GM18507 (cell line): ENCODE measurements at places on chromosomes 6 and 20.

DNA sequence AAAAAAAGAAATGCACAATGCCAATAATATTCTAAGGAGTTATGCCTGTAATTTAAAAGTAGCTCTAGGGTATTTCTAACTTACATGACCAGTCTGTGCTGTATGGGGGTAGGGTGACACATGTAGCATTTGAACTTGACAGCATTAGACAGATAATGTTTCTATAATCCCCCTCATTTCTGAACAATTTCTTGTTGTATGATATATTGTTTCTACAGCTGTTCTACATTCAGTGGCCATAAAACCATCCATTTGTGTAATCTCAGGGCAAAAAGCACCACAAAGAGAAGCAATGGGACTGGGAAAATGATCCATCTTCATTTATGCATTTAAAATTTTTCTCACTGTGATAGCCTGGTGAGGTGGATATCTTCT is 767.8 kb downstream of the TFAP2A start:
- no peak for DNase-seq

DNA sequence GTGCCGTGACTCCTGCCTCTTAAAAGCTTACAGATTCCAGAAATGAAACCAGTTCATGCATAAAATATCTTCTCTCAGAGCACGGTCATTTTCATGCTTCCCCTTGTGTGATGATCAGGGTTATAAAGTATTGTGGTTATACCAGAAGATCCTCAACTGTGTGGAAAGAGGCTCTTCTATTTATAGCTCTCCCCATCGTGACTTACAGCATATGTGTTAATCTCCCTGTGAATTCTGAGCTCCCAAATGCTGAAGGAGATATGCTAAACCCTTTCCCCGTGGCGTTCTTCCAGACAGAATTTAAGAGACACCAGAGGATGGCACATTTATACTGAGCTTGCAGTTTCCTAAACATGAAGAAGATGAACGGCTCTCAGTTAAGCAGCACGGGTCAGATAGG is 158.8 kb downstream of the CDH26 start:
- DNase-seq, result no peak

DNA sequence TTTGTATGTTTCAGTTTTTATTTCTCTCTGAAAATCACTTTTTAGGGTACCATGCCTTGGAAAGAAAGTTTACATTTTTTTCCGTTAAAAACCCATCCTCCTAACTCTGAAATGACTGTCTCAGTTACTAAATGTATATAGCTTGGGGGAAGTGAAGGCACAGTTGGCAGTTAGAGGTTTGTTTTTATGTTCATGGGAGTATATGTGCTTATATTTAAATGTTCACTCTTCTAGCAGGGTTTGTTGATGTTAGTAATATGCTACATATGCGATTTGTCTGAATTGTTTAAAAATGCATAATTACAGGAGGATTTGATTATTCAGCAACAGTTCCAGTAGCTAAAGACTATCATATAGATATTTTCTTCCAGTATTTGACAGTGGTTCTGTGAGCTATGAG is 31.1 kb downstream of the CDKAL1 start:
- no peak for DNase-seq

DNA sequence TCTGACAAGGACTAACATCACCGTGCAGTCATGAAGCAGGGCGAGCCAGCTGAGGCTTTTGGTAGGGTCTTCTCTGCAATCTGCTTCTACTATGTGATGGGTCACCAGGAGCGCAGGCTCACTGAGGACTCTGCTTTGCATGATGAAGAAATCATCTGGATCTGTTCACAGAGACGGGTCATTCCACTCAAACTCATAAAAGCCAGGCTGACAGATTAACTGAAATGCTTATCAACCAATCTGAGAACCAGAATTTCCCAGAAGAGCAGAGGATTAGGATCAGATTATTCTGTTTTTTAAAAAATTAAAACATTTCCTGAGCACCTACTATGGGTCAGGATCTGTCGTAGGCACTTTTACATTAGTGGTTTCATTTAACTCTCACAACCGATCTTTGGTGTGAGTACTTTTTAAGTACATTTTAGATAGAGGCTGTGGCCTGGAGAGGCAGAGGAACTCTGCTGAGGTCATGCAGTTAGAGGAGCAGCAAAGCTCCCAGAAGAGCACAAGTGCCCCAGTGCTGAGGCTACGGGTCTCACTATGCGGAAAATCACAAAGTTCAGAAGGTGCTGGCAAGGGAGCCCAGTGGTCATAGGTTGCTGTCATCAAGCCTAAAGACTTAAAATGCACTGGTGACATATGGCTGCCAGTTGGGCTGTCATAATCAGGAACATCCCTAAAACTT is 109.1 kb downstream of the BACH2 start:
- DNase-seq, result no peak

DNA sequence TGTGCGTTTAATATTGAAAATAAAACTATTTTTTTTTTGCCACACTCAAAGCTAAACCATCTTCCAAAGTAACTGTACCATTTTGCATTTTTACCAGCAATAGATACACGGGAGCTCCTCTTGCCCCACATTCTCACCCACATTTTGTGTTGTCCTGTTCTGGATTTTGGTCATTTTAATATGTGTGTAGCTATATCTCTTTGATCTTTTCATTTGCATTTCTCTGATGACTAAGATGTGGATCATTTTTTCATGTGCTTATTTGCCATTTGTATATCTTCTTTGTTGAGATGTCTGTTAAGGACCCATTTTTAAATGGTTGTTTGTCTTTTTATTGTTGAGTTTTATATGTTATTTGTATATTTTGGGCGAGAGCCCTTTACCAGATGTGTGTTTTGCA is 1543.5 kb downstream of the GRIK2 start:
- DNase-seq, result no peak

DNA sequence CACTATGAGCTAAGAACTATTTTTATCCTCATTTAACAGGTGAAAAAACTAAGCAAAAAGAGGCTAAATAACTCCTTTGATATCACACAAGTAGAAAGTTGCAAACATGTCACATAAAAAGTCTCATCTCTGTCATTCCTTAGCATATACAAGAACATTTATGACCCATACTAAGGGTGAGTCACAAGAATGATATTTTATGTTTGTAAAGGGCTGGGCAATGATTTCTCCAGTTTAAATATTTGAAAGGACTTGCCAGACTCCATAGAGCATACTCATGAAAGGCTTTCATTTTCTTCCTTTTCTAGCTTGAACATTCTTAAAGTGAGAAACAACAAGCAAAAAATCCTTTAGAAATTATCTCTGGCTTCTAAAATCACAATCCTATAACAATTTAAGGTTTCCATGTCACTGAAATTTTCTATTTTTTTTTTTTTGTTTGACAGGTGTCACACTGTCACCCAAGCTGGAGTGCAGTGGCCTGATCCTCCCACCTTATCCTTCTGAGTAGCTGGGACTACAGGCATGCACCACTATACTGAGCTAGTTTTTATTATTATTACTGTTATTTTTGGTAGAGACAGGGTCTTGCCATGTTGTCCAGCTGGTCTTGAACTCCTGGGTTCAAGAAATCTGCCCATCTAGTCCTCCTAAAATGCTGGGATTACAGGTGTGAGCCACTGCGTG is 338.0 kb upstream of the KHDRBS2 start:
- DNase-seq, result no peak

- no peak for DNase-seq
Measured at GRCh38 chr6:30206799-30207618, 6.2 kb downstream of the TRIM26 start.

DNA sequence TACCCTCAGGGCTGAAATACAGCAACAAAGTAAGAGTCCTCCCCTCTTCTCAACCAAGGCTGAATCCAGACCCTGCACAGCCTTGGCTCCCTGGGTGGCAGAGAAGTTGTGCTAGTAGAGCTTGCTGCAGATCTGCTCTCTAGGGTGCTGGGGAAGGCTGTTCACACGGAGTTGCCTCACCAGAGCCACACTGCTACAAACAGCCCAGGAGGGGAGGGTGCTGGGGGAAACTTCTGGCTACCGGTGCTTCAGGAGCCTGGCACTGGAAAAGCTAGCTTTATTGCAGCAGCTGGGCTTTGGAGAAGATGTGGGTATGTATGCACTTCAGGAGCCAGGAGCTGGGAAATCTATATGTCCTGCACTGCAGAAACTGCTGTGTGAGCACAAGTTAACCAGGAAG is 37.6 kb upstream of the SUPT3H start:
- no peak for DNase-seq

DNA sequence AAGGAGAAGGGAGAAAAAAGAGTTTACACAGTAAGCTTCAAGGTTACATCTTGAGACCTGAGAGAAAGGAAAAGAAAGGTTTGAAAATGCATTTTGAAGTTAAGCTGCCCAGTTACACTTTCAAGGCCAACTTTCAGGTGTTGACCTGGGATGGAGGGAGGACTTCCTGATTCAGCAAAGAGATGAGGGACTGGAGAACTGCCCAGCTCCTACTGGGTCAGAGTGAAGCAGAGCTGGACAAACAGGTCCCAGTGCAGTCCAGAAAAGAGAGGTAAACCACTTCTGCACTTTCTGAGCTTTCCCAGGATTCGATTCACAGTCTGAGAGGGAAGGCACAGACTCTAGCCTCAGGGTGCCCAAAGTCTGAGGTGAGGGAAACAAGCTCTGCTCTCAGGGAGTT is 6.0 kb upstream of the TJAP1 start:
- DNase-seq, result no peak

- DNase-seq, result peak; percentile 96
Measured at GRCh38 chr6:37432916-37433656, at the start of gene CMTR1. Gene CMTR1 (plus strand): TSS chr6:37433221. CDS start chr6:37435630, 2,409 bp downstream.

DNA sequence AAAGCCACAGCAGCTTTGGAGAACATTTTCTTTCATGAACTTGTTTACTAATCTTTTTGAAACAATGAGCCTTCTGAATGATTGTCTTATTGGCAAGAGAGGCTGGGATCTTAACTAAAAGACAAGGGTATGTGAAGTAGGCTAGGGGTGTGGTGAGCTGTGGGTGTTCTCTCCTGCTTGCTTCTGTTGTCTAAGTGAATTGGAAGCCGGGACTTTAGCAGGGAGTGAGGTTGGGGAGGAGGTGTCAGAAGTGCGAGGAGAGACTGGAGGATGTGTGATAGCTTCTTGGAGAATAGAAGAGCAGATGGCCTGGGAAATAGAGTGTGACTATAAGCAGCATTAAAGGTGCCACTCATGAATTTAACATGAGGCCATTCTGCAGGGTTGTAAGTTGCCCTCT is 562.8 kb downstream of the UTRN start:
- no peak for DNase-seq

DNA sequence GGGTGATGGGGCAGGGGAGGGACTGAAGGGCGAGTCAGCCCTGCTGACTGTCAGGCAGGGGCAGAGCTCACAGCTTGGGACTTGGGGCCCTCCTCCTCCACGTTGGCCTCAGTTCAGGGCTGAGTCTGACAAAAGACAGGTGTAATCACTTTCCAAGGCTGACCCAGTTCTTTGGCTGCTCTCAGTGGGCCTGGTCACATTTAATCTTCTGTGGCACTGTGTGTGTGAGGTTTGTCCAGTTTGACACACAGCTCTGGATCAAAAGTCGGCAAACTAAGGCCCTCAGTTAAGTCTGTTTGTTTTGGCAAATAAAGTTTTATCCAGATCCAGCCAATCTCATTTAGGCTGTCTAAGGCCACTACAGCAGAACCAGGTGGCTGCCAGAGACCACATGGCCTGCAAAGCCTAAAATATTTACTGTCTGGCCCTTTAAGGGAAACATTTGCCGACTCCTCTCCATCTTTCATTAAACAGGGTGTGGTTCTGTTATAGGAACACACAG is 5.1 kb upstream of the MAP1LC3A start:
- DNase-seq, result no peak

GRCh38 chr6:111663692-111664564 is 58.2 kb upstream of the TRAF3IP2 start:
- no peak for DNase-seq

- no peak for DNase-seq
Measured at GRCh38 chr6:110681543-110682459, 133.5 kb downstream of the CDK19 start.

DNA sequence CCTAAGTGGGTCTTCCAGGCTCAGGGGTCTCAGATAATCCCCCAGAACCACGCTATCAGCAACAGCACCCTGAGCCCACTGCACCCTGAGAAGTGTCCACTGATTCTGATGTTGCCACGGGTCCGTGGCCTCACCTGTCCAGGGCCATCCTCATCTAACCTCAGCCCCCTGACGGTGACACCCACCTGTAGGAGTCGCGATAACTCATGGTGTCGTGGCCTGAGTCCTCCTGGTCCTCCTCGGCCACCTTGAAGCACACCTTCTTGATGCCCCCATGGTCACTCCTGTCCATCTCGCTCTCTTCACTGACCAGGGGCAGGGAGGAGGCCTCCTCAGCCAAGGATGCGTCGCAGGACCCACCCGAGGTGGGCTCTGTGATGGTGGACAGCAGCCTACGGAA is 182.1 kb downstream of the PREX1 start:
- no peak for DNase-seq

DNA sequence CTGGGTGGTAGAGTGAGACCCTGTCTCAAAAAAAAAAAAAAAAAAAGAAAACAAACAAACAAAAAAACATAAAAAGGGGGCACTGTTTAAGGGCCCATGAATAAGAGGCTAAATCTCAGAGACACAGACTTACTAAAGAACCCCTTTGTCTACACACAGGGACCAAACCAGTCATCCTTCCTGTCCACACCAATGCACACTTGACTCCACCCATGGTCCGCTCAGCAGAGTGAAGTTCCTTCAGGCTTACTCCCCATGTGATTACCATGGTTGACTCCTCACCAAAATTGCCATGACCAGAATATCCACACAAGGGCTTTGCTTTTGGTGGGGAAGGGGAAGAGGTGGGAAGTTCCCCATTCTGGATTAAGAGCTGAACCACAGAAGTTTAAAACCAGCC is 19.4 kb upstream of the REPS1 start:
- no peak for DNase-seq

- DNase-seq, result no peak
Measured at GRCh38 chr20:25629816-25630499, 6.1 kb upstream of the NANP start.

DNA sequence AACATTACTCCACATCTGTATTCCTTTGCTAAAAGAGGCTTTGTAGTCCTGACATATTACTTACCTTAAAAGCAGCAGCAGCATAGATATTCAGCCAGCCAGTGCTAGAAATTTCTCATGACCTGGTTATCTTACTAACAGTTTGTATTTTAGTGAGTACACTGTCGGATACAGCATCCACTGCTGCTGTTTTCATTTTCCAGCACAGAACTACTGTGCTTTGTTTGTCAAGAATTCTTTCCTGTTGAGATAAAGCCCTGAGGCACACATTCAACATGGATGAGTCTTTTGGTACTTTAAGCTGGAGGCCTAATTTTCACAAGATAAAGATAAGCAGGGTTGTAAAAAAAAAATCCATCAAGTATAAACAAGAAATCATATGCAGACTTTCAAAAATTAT is 311.2 kb upstream of the OPRM1 start:
- DNase-seq, result no peak

- DNase-seq, result peak; percentile 28
Measured at GRCh38 chr20:52191916-52192718, 538 bp upstream of the ZFP64 start.

DNA sequence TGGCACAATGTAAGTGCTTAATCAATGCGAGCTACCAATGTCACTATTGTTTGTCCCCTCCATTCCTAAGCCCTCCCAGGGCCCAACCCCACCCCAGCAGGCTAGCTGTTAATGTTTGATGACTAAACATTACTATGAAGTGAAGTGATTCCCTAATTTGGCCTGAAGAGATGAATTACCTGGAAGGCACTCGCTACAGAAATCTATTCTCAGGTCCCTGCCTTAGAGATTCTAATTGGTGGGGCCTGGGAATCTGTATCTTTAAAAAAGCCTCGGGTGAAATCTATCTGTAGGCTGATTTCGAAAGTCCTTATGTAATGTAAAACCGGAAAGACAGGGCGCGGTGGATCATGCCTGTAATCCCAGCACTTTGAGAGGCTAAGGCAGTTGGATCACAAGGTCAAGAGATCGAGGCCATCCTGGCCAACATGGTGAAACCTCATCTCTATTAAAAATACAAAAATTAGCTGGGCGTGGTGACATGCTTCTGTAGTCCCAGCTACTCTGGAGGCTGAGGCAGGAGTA is 16.9 kb upstream of the SNAI1 start:
- no peak for DNase-seq
